ENCODE measurements at places on chromosomes 1 and 21.

- no peak for DNase-seq
Observed at GRCh38 chr1:241591317-241591716, 48.9 kb downstream of the CHML start.

GRCh38 chr1:29669158-29669871 lies 433.0 kb downstream of the PTPRU start:
- DNase-seq, result no peak

GRCh38 chr21:22297575-22297974 lies 1299.4 kb downstream of the NCAM2 start:
- DNase-seq, result no peak

- no peak for DNase-seq
Observed at GRCh38 chr1:61238359-61238665, 156.0 kb downstream of the NFIA start.

DNA sequence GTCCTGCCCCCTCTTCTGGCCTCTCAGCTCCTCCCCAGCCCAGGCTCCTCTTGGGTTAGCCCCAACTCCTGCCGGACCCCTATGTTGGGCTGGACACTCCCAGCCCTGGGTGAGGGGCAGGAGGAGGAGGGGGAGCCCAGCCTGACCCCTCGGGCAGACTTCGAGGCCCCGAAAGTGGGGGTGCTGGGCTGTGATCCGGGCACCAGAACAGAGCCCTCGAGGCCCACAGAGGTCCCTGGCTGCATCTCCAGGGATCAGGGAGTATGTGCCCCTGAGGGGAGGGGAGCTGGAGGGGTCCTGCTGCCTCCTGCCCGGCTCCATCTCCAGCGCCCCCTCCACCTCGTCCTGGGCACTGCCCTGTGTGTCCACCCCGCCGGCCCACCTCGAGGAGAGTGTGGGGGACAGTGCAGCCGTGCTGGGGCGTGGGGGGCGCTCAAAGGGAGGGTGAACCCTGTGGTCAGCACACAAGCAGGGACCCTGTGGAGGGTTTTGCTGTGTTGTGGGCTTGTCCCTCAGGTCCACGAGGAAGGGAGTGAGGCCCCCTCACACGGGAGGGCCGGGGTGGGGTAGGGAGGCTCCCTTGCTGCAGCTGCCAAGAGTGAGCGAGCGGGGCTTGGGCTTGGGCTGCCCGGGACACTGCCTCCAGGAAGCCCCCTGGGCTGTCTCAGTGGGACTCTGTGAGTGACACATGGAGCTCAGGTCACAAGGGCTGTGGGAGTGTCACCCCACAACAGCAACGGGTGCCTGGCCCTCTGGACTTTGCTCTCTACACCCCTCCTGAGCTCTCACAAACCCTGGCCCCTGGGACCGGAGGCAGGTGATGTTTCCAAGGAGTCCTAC lies 54.4 kb downstream of the COL18A1 start:
- DNase-seq, result no peak

DNA sequence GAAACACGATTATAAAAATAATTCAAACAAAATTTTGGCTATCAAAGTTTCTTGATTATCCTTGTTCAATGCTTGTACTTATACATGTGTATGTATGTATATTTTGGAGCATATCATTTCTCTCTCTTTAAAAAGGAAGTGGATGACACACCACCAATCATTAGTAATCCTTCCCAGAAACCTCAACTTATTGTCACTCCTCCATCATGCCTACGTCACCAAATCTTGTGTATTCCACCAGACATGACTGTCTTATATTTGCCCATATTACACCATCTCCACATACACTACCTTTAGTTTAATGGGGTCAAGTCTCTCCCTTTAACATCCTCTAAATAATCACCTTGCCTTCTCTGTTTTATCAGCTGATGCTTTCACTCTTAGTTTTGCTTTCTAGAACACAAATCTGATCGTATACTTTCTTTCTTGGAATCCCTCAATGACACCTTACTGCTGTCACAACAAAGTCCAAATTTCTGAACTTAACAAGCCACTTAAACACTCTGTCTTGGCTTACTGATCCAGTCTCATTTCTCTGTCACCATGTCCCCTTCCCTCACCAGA lies 124.0 kb downstream of the BRINP3 start:
- DNase-seq, result no peak

DNA sequence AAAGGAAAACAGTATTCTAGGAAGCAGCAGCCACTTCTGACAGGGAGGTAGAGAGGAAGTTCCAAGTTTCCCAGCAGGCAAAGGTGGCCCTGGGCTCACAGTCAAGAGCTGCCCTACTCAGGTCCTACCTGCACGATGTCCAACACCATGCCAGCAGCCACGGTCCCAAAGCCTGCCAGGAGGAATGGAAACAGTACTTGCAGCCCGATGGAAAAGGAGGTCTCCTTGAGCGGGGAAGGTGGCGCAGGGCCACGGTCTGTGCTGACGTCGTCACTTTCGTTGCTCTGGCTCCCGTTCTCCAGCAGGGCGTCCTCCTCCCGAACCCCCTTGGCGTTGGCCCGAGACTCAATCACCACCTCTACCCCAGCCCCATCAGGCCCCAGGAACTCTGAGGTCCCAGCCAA lies 3.1 kb downstream of the SLC41A1 start:
- DNase-seq, result no peak

- DNase-seq, result no peak
Observed at GRCh38 chr1:219466766-219467165, 146.1 kb downstream of the ZC3H11B start.

GRCh38 chr1:15177710-15178166 lies 24.2 kb downstream of the TMEM51 start:
- peak; percentile 83 for DNase-seq

DNA sequence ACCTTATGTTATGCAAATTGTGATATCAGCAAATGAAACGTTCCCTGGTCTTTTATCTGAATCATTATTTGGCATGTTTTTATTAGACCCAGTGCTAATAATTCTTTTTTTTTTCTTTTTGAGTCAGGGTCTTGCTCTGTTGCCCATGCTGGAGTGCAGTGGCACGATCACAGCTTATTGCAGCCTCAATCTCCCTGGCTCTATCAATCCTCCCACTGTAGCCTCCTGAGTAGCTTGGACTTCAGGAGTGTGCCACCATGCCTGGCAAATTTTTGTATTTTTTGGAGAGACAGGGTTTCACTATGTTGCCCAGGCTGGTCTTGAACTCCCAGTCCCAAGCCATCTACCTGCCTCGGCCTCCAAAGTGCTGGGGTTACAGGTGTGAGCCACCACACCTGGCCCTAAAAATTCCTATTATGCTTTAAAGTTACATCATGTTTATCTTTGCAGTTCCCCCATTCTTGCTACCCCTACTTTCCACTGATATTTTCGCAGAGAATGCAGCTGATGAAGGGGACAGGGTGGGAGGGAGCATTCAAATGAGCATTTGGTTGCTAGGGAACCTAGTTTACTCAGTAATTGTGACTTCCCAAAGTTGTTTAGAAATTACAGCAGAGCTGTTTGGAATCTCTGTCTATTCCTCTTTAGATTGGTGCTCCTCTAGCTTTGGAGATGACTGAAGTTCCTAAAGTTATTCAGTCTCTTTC lies 18.4 kb downstream of the C1orf21 start:
- DNase-seq, result no peak

- DNase-seq, result no peak
Observed at GRCh38 chr1:181504399-181504842, 21.1 kb downstream of the CACNA1E start.

- DNase-seq, result no peak
Observed at GRCh38 chr1:160779626-160780397, 16.2 kb upstream of the LY9 start.

DNA sequence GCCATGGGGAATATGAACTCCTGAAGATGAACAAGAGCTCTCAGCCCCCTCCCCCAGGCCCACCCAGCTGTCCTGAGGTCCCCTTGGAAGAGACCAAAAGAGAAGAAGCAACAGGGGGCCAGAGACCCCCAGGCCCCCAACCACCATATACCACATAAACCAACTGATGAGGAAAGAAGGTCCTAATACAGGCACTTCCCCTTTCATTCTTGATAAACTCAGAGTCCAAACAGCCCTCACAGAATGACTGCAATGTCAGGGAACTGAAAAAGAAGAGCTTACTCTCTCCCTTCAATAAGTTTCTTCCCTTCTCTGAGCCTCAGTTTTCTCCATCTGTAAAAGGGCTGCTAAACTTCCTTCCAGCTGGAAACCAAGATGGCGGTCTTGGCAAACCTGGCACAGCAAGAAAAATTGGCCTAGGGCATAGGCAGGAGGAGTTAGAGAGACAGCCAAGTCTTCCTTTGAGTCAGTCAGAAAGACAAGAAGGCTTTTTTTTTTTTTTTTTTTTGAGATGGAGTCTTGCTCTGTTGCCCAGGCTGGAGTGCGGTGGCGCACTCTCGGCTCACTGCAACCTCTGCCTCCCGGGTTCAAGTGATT lies 90.5 kb downstream of the VWA5B1 start:
- no peak for DNase-seq

- DNase-seq, result no peak
Observed at GRCh38 chr1:38027201-38028104, 14.9 kb downstream of the UTP11 start.

- peak; percentile 89 for DNase-seq
Observed at GRCh38 chr1:97796711-97797110, 124.1 kb downstream of the DPYD start.

DNA sequence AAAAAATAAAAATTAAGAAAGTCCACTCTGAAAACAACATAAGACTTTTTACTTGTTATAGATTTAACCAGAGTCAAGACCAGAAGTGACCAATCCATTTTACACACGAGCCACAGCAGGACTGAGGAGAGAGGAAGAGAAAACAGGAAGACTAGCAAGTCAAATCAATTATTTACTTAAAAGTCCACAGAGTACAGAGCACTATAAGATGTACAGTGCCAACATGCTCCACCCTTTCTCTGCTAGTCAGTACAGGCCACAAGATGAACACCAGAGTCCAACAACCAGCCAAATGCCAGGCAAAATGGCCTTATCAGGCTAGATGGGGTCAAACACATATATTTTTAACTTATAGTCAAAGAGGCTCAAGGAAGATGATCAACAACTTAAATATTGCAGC lies 19.5 kb downstream of the LUZP1 start:
- peak; percentile 30 for DNase-seq

DNA sequence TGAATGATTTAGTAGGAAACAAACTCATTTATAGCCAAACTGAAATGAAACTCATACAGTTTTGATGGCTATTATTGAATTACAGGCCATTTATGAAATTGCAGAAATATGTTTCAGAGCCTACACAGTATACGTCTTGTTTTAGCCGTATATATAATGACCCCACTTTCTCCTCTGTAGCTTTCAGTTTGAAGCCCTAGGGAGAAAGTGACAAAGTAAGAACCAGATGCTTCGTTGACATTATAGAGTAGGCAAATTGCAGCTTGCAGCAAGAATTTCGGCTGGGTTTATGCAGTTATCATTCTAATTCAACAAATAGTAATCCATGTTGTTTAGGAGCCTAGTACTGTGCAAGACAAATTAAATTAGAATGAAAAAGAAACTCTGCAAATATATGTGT lies 836.3 kb upstream of the ADGRL4 start:
- no peak for DNase-seq

- DNase-seq, result peak; percentile 36
Observed at GRCh38 chr21:34640858-34641257, 25.9 kb upstream of the RCAN1 start.

GRCh38 chr1:59678493-59679228 lies 136.1 kb upstream of the HOOK1 start:
- DNase-seq, result peak; percentile 93

- no peak for DNase-seq
Observed at GRCh38 chr1:172517545-172517944, 15.4 kb upstream of the SUCO start.

GRCh38 chr1:223256034-223256433 lies 107.9 kb downstream of the SUSD4 start:
- DNase-seq, result no peak

DNA sequence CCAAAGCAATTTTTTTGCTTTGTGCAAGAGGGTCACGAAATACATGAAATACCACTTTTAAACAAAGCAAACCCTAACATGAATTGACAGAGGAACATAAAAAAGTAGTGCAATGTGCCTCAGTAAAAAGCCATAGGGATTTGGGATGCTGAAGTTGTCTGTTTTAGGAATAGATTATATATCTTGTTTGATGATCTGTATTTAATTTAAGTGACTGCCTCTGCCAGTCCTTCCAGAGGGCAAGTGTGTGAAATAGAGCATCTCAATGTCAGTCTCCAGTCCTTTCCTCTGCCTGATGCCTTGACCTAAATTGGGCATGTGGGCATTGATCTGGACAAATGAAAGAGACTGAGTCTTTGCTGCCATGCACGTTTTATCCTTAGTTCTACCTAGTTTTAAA lies 222.8 kb downstream of the PTPRC start:
- DNase-seq, result no peak

DNA sequence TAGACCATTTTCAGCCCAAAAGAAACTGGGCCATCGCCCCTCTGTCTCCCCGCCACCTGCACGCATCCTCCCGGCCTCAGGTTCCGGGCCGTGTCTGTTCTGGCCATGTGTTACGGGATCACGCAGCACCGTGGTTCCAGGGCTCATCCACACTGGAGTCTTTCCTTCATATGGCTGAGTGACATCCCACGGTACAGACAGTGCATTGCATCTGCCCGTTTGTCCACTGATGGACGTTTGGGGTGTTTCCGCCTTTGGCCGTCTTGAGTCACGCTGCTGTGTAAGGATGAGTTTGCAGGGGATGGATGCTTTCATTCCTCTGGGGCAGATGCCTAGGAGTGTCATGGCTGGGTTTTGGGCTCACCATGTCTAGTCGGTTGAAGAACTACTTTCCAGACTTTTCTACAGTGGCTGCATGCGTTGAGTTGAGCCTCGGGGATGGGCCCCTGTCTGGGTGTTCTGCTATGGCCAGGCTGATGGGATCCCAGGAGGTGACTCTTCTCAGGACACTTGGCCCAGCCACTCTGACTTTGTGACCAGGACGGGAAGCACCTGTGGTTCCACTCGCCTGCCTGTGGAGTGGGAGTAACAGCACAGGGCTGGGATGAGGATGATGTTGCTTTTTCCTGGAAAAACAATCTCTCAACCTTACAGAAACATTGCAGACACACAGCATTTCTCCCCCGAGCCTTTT lies 16.8 kb downstream of the RRP1 start:
- DNase-seq, result no peak

- no peak for DNase-seq
Observed at GRCh38 chr1:248886237-248886895, 19.7 kb upstream of the PGBD2 start.

GRCh38 chr1:40270152-40270834 lies 12.3 kb downstream of the ZMPSTE24 start:
- no peak for DNase-seq

All from endothelial cell of umbilical vein (primary cell).